ENCODE measurements at places on chromosomes 4 and X.

DNA sequence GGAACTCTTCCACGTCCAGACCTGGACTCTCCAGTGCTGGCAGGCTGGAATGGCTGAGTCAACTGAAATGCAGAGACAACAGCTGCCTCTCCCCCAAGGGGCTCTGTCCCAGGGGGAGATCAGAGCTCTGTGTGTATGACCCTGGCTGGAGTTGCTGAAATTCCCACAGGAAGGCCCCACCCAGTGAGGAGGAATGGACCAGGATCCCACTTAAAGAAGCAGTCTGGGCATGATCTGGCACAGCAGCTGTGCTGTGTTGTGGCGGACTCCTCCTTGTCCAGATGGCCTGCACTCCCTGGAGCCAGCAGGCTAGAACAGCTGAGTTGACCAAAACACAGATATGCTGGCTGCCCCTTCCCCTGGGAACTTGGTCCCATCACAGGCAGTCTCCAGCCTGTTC is 25.4 kb downstream of the C4orf17 start:
- no peak for DNase-seq

GRCh38 chr4:8072235-8072968 is 86.2 kb downstream of the ABLIM2 start:
- DNase-seq: no peak

GRCh38 chr4:182582245-182582644 is 334.9 kb downstream of the DCTD start:
- DNase-seq: no peak

GRCh38 chrX:122517786-122518185 is 666.3 kb upstream of the GRIA3 start:
- DNase-seq: no peak

- DNase-seq: peak; percentile 4
These were observed 30.2 kb upstream of the NKX6-1 start for GRCh38 chr4:84529169-84529751.

GRCh38 chr4:1082215-1083182 is 30.9 kb downstream of the RNF212 start:
- peak; percentile 24 for DNase-seq

DNA sequence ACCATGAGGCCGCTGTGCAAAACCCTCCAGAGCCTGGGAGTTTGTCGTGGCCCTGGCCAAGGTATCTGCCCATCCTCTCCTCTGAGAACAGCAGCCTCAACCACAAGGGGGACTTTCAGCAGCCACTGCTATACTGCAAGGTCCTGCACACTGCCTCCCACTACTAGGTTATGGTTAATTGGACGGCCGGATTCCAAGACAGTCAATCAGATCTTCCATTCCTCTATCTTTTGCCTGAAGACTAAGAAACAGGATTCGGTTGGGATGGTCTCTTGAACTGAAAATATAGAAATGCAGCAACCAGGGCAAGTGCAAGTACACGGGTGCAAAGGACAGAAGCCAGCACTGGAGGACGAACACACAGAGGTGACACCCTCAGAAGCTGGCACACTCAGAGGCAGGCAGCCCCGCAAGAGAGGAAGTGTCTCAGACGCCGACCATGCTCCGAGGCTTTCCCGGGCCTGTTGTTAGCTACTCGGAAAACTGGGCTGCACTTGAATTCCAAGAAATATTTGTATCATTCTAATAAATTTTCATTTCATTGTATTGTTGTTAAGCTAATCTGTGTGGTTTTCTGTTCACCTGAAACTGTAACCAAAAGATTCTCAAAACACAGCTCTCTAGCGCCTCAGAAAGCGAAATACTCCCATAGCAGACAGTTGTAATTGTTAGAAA is 63.3 kb downstream of the AFAP1 start:
- no peak for DNase-seq

DNA sequence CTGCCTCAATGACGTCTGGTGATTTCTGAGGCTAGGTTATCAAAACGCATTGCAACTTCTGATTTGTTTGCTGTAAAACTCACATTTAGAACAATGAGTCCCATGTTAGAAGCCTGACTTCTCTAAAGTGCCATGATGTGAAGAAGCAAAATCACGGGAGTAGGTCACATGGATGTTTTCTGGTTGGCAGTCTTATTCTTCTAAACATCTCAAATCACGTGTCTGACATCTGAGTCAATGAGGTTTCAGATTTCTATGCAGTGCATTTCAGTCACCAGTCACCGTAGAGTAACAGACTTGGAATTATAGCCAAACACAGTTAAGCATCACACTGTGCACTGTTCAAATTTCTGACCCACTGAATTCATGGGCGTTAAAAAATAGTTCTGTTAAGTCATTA is 482.1 kb downstream of the TMA16 start:
- no peak for DNase-seq

DNA sequence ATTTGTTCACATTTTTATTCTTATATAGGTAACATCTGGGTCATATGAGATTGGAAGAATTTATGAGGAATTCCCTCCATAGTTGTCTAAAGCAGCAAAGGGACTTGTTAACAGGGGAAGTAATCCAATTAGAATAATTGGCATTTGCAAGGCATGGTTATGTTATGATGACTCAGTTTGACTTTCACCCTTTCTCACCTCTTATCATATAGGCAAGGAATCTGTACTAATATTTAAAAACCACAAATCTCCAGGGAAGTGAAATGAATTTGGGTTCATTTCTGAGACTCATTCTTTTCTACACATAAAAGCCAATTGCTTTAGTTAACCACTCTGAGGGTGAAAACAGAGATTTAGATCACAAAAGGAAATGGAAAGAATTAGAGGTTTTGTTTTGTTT is 281.5 kb upstream of the DKK2 start:
- no peak for DNase-seq

DNA sequence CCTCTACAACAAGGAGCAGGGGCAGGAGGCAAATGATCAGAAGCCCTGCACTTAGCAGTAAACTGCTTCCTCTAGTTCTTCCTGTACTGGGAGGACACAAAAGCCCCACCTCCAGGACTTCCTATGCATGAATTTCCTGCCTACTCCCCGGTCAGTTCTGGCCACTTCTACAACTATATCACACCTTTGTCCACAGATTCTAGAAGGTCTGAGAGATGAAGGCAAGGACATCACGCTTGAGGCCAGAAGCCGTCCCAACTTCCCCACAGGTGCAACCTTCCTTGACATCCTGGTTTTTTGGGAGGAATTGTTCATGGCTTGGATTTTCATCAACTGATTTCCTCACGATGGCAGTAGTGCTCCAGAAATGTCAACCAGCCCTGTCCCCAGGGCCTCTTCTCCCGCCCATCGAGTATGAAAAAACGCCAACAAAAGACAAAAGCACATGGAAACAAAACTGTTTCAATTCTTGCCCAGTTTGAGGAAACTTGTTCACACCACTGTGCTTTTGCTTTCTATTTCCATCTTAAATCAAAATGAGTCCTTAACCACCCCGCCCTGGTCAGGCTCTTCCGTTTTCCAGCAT is 206.5 kb upstream of the STK26 start:
- DNase-seq: peak; percentile 66

- DNase-seq: no peak
These were observed 2.7 kb downstream of the TIMM17B start for GRCh38 chrX:48894891-48895290.

GRCh38 chr4:37757761-37758160 is 68.7 kb upstream of the PGM2 start:
- no peak for DNase-seq

- no peak for DNase-seq
These were observed 332.7 kb downstream of the UNC5C start for GRCh38 chr4:95215991-95216605.

DNA sequence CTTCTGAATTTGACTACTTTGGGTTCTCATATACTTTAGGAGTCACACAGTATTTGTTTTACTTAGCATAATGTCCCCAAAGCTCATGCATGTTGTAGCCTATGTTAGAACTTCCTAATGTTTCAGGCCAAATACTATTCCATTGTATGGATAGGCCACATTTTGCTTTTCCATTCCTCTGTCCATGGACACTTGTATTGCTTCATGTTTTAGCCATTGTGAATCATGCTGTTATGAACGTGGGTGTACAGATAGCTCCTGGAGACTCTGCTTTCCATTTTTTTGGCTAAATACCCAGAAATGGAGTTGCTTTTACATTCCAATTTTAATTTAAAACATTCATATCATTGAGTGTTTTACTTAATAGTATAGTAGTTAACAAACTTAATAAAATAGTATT is 54.5 kb downstream of the HTT start:
- no peak for DNase-seq

DNA sequence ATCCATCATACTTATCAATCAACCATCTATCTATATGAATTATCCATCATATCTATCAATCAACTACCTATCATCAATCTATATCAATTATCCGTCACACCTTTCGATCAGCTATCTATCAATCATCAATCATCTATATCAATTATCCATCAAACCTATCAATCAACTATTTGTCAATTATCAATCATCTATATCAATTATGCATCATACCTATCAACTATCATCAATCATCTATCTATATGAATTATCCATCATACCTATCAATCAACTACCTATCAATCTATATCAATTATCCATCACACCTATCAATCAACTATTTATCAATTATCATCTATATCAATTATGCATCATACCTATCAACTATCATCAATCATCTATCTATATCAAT is 70.6 kb upstream of the PPP2R3B start:
- DNase-seq: no peak

- DNase-seq: peak; percentile 48
These were observed 15.0 kb upstream of the STS start for GRCh38 chrX:7132335-7133049.

DNA sequence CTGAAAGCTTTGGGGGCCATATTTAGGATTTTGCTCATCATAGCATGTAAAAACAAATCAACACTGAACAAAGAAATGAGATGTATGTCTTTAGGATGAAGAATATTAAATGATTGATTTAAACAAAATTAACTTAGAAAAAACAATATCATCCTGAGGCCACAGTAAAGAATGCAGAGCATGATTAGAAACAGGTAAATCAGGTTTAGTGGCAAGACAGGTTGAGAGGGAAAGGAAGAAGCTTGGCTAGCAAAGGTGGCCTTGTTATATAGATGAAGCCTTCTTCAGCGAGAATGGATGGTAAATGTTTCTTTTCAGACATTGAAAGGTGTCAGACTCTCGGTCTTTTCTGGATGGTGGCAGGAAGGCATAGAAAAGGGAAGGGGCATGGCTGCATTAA is 11.9 kb upstream of the MAGEB16 start:
- no peak for DNase-seq

GRCh38 chr4:165610679-165611437 is 232.1 kb downstream of the CPE start:
- DNase-seq: no peak

- no peak for DNase-seq
These were observed 60.8 kb downstream of the ABLIM2 start for GRCh38 chr4:8097721-8098345.

DNA sequence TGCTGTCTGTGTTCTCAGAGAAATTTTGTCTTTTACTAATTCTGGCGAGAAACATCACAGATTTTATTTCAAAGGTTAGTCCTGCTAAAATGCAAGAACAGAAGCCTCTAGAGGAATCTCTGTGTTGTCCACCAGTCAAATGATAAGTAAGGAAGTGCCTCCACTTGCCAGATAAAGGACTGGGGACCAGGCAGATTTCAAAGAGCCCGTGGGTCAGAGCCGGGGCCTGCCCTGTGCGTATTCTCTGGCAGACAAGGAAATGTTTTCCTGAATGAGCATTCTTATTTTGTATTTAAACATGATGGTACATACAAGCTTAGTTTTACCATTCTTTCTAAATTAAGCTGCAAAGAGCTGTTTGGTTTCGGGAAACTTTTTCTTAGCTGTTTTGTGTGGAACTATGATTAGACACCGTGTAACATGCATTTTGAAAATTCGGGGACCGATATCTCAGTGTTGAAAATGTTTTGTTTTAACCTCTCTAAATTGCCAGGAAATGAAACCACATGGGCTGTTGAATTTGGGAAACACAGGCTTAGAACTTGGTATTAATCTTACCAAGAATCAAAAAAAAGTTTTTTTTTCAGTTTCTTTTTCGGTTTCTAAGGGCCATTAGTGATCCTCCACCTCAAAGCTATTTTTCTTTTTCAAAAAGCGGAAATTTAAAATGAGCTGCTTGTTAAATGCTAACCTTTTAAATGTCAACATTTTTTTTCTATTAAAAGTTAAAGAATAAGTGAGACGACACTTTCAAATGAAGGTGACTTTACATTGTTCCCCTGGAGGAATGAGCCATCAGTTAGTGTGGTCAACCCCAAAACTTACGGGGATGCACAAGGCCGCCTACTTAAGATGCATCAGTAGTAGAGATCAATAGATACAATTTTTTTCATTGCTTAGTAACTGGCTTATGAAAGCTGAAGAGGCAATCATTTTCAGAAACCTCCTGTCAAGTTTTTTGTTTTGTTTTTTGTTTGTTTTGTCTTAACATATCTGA is 89.6 kb upstream of the MTM1 start:
- DNase-seq: no peak

- DNase-seq: no peak
These were observed 102.4 kb downstream of the CEP135 start for GRCh38 chr4:56051029-56051709.

DNA sequence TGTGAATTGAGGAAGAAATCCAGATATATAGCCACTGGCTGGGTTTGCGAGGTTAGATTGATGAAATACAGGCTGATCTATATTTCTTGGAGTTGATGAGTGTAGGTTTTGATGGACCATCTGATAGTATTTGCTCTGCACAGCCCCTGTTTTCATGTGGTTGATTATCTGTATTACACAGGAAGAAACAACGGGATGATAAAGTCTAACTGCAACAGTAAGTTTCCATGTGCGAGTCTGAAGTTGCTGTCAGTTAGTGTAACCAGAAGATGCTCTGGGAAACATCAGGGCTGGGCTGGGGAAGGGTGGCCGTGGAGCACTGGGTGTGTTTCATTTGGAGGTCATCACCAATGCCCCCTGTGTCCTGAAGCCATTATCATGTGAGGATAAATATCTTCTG is 148.4 kb upstream of the SFRP2 start:
- no peak for DNase-seq

GRCh38 chrX:117982694-117983392 is 133.8 kb downstream of the KLHL13 start:
- no peak for DNase-seq

DNA sequence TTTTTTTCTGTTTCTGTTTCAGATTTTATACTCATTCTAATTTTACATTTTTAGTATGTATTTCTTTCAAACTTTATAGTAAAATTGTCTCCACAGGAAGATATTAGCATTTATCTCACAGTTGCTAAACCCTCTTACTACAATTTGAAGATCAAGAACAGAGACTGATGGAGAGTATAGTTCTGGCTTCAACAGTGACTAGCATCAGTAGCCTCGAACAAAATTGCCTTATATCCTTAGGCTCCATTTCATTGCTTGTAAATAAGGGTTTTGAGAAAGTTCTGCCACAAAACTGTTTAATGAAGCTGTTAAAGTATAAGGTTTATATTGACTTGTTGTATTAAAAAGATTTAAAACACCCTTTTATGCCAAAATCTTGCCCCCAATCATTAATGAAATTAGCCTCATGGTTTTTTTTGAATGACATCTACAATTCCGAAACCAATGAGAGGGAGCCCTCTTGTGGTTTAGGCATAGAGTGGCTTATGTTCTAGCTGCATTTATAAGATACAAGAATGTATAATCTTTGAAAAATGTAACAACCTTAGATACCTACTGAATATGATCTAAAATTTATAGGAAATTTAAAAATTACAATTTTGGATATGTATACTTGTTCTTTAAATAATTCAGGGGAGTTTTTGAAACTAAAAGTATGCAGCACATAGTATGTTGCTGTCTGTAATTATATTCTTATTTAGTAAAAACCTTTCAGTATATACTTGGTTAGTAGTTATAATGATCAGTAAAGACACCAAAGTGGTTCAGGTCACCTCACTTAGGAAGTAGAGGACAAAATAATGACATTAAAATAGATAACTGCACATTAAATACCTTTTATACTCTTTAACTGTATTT is 109.8 kb upstream of the HPGD start:
- DNase-seq: peak; percentile 32

- no peak for DNase-seq
These were observed 21.4 kb upstream of the PLCXD1 start for GRCh38 chrX:259692-260355.
